ENCODE measurements at places on chromosomes 6 and 20.

GRCh38 chr6:53192682-53193188 is 44.1 kb upstream of the GCM1 start:
- DNase-seq: peak; percentile 72

DNA sequence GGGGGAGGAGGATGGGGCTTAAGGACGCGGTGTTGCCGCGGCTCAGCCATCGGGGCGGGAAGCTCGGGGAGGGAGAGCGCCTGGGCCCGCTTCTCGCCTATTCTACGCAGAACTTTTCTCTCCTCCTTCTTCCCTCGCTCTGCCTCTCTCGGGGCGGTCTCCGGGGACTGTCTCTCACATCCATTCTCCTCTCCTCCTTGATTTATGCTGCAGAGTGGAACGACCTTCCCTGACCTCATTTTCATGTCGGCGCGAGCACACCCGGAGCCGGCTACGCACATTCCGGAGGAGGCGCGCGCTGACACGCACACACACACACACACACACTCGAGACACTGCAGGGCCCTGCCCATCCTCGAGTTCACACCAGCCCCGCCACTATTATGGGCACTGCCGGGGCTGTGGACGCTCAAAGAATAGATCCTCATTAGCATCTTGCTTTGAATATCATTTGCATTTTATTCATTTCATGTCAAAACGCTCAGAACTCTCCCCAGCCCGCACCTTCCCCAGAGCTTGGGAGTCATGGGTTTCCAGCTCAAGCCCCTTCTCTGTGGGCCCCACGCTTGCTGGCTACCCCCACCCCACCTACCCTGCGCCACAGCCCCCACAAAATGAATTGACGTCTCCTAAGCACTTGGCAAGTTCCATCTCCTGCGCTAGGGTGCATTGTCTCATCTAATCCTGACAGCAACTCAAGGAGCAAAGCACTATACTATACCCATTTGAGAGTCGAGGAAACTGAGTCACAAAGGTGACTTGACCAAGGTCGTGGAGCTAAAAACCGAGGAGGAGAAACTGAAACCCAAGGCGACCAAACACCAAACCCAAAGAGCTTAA is 36.8 kb downstream of the NCR2 start:
- no peak for DNase-seq

- DNase-seq: no peak
Measured at GRCh38 chr20:21677261-21677660, 28.2 kb upstream of the PAX1 start.

DNA sequence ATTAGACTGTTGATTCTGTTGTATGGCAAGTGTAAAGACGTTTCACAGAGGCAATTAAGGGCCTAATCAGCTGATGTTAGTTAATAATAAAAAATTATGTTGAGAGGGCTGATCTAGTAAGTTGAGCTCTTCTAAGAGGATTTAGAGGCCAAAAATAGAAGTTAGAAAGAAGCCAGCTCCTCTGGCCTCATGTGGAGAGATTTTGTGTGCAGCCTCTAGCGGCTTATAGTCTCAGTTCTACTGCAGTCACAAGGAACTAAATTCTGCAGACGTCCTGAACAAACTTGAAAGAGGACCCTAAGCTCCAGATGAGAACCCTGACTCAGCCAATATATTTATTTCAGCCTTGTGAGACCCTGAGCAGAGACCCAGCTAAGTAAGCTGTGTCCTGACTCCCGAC is 498.6 kb downstream of the BTBD3 start:
- no peak for DNase-seq

- DNase-seq: no peak
Measured at GRCh38 chr6:110534731-110535492, 58.5 kb upstream of the SLC22A16 start.

DNA sequence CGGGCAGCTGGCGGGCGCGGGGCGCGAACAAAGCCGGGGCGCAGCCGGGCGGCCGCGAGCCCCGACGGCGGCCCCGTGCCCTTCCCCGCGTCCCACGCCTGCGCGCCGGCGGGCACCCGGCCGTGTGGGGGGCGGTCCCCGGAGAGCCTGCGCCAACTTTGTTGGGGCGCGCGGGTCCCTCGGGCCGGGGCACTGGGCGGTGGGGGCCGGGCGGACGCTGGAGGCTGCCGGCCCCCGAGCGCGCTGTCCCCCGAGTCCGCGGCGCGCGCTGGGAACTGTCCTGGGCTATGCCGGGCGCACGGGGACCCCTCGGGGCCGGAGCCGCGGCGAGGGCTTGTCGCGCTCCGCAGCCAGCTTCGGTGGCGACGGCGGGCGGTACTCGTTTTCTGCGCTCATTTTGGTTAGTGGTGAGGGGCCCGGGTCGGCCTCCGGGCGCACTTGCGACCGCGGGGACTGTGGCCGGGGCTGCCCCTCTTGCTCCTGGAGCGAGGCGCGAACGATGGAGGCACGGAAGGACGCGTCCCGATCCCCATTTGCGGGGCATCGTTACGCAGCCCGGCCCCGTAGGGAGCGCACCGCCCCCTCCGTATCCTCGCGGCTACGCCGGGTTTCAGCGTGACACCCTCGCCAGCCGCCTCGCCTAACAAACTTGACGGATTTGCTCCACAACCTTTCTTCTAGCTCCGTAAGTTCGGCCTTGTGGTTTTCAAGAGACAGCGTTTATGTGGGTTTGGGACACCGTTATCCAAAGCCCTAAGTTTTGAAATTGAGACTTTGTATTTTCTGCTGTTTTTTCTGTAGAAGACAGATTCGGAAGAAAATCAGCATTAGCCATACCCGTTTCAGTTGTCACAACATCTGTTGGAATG is 622 bp downstream of the SS18L1 start:
- DNase-seq: no peak

DNA sequence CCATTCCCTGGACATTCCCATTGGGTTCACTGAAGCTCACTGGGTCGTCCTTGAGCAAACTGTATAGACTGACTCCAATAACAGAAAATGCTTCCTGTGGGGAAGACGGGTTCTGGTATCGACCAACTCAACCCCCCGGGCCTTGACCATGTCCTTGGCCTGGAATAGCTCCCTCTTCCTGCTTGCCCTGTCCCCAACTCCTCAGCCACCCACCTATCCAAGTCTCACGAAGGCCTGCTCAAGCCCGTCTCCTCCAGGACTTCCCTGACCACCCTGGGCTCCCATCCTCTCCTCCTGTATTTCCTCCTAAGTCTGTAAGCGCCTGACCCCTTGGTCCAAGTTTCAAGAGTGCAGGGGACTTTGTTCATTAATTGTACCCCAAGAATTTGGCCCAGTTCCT is 2.8 kb upstream of the HMGA1 start:
- no peak for DNase-seq

DNA sequence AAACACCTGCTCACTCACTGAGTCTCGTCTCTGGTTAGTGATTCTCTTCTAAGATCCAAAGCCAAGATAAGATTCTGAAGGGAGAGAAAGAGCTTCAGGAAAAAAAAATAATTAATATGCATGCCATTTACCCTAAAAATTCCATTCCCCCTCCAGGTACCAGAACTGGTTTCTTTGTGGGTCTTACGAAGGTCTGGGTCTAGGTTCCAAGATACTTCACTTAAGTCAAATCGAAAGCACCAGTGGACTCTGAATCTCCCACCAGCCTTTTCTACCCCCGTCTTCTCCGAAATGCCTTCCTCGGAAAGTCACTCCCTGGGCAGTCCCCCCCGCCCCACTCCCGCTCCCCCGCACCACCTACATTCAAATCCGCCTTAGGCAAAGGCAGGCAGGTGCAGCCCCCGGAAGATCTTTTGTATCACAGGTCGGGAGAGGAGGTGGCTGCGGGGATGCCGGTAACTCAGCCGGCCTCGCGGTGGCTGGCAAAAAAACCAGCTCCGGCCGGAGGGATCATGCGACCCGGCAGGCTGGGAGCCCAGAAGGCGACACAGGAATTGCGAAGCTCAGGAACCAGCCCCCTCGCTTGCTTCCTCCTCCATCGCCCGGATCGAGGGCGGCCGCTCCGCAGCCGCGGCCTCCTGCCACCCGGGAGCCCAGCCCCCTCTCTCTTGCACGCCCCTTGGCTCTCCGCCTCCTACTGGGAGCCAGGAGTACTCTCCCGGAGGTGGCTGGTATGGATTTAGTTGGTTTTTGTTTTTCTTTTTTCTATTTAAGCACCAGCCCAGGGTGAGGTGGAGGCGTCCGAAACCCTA is at the start of gene BCL2L1:
Gene BCL2L1, minus strand, starts transcription at position 612 of the 812 bp plus-strand sequence. CDS start 650 bp downstream, outside the sequence.
- peak; percentile 70 for DNase-seq

DNA sequence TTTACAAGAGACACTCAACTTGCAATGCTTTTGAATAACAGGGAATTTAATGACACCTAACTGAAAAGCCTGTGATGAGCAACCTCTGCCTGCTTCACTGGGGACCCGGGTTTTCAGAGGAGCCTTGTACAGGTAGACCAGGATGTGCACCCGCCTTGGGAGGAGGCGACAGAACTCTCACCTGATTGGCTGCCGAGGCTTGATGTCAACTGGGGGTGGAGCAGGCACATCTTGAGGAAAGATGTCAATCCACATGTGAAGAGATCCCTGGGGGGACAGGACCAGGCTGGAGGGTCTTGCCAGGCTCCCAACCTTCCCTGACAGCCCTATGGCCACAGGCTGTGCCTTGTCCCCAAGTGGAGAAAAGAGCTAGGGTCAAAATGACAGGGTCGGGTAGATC is 19.8 kb downstream of the ERGIC3 start:
- no peak for DNase-seq

- DNase-seq: no peak
Measured at GRCh38 chr6:89745716-89746115, 73.9 kb downstream of the MDN1 start.

- DNase-seq: peak; percentile 12
Measured at GRCh38 chr6:69775941-69776340, 20.9 kb downstream of the LMBRD1 start.

DNA sequence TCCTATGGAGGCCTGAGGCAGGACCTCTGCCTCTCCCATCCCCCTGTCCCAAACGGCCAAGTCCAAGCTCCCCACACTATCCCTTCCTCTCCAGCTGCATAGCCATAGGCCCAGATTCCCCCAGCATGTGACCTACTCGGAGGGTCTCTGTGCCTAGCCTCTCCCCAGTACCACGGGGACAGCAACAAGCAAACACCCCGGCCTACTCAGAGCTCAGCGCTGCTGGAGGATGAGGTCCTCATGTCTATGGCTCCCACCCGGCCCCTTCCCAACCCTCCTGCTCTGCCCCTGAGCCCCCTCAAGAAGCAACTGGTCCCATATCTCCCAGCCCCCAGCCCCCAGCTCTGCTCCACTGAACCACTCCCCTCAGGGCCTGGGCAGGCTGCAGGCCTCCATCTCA is 24.2 kb downstream of the RNASET2 start:
- DNase-seq: no peak

GRCh38 chr6:69835414-69836179 is 30.8 kb upstream of the COL19A1 start:
- peak; percentile 40 for DNase-seq

DNA sequence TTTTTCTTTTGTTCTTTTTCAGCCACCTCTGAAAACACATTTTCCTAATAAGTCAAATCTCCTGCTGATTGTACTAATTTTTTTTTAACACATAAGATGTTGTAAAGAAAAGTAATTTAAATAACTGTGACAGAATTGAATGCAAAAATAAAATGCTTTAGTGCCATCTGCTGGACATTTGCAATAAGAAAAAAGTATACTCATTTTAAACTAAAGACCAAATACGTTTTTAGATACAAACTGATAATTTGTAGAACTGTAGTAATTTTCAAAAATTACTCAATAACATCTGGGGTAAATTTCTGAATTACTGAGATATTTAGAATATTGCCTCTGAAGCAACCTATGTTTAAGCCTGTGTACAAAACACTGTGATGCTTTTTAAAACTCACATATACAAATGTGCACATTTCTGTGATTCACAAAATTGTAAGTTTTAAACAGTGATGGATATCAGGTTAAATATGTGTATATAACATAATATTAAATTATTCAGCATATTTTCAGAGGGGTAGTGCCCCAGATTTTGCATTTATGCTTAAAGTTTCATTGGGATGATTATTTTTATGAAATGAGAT is 198.7 kb downstream of the RIMS1 start:
- DNase-seq: no peak

All from COLO829 (cell line).